ENCODE measurements at places on chromosomes 5 and 9. TPM values are rescaled to one million over a fixed set of nuclear protein-coding genes. Genes with fewer than 3 reads are reported as not detected.

DNA sequence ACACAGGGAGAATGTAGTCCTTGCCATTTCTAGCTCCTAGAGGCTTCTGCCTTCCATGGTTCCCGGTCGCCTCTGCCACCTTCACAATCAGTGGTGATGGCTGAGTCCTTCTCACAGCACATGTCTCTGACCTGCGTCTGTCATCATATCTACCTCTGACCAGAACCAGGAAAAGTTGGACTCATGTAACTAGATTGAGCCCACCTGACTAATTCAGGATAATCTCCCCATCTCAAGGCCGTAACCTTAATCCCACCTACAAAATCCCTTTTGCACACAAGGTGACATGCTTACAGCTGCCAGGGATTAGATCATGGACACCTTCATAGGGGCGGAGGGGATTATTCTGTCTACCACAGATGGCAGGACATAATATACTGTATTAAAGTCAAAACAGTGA, 375.6 kb downstream of the ICE1 start:
- no peak overlapping the region for H3K4me3 ChIP-seq
- DNase-seq: no peak
- H3K27me3 ChIP-seq: no peaks in the 10 kb centered on the region
- no peaks in the 10 kb centered on the region for H3K4me1 ChIP-seq
- H3K36me3 ChIP-seq: no peaks in the 10 kb centered on the region

DNA sequence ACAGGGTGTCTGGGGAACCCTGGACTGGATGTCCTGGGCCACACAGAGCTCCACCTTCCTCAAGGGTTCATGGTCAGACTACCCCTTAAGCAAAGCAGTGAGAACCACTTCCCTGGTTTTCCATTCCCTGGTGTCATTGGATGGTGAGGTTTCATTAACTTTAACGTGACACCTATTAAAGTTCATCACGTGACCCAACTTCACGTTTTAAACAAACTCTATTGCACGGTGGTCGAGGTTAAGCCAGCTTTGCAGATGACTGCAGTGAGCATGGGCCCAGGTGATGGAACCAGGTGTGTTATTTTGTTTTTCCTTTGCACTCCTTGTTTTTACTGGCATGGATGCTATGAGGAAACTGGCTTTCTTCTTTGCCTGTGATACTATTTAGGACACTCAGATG, 385.7 kb upstream of the IRX1 start:
- H3K36me3 ChIP-seq: no peaks in the 10 kb centered on the region
- H3K4me1 ChIP-seq: no peaks in the 10 kb centered on the region
- H3K27me3 ChIP-seq: no peaks in the 10 kb centered on the region
- no peak for DNase-seq
- H3K27ac ChIP-seq: no peak overlapping the region
- H3K4me3 ChIP-seq: no peak overlapping the region

The PCDHB3 gene
- not detected for total RNA-seq

DNA sequence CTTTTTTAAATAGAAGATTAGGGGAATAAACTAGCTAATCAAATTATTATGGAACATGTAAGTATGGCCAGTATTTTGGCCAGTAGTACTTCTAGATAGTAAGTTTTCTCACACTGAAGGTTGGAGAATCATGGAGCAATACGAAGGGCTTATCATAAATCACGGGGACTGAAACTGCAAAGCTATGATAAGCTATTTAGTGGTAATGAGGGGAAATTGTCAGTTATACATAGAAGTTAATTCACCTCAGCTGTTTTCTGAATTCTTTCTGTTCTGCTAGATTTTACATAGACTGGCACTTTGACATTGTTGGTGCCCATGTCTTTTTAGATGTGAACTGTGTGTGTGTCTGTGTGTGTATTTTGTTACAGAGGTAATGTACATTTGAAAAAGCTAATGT, 34.5 kb upstream of the FAM151B start:
- H3K4me1 ChIP-seq: no peaks in the 10 kb centered on the region
- H3K36me3 ChIP-seq: peaks cover 14% of the 10 kb centered on the region
- no peak for DNase-seq
- no peak overlapping the region for H3K4me3 ChIP-seq
- no peaks in the 10 kb centered on the region for H3K27me3 ChIP-seq
- H3K27ac ChIP-seq: no peak overlapping the region

The PTGER4 gene
- total RNA-seq: 50.8 TPM

DNA sequence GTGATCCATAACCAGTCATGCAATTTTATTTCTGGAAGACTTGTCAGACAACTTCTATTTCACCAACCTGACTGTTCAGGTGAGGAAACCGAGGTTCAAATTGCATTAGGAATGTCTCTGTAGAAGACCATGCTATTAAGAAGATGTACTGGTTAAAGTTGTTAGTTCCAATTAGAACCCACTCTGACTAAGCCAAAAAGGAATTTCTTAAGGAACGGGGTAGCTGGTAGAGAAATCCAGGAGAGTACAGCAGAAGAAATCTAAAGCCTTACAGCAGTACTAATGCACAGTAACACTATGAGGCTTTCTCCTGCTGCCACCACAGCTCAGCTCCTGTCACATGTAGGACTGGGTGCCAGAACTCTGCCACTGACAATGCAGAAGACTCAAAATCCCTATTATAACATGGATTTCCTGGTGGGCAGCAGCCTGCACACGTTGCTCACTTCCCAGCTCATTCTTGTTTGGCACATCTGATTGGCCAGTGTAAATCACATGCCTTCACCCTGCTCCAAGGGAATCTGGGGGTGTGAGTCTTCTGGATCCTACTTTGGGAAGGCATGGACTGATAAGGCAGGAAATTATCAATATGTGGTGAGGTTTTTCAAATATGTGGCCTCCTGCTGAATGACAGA, 37.1 kb downstream of the CAST start:
- no peak overlapping the region for H3K4me3 ChIP-seq
- no peaks in the 10 kb centered on the region for H3K27me3 ChIP-seq
- DNase-seq: no peak
- H3K4me1 ChIP-seq: peaks cover 21% of the 10 kb centered on the region

The TMC1 gene
- not detected for total RNA-seq

- no peak overlapping the region for H3K27ac ChIP-seq
- H3K4me1 ChIP-seq: peaks cover 4% of the 10 kb centered on the region
- no peaks in the 10 kb centered on the region for H3K27me3 ChIP-seq
- DNase-seq: no peak
Measured at GRCh38 chr5:171436804-171437285, 17.4 kb downstream of the FGF18 start.

DNA sequence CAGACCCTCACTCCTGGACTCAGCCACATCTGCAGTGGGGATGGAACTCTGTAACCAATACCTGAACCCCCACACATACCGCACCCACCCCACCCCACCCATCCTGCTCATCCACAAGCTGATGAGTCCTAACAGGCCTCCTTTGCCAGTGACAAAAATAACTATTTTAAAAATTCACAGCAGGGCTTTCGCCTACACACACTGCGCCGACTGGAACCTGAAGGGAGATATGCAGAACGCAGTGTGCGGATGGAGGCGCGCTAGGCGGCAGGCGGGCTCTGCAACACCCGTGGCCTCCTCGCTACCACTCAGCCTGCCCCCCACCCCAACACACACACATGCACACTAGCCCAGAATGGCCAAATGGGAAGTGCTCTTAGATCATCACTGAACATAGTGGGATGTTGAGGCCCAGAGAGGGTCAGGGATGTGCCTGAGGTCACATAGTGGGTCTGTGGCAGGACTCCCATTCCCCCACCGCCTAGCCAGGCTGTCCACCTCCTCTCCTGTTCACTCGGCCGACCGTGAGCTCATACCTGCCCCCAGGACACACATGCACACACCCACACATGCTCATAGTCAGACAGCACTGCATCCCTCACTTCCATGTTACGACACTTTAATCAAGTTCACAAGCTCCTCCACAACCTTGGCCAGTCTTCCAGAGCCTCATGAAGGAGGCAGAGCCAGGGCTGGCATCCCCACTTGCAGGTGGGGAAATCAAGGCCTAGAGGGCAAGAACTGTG, 6.3 kb upstream of the CAMK2A start:
- DNase-seq: no peak
- no peaks in the 10 kb centered on the region for H3K36me3 ChIP-seq
- H3K4me3 ChIP-seq: no peak overlapping the region
- no peak overlapping the region for H3K27ac ChIP-seq
- H3K27me3 ChIP-seq: peaks cover 23% of the 10 kb centered on the region

The SLC25A2 gene
- total RNA-seq: 0.56 TPM

DNA sequence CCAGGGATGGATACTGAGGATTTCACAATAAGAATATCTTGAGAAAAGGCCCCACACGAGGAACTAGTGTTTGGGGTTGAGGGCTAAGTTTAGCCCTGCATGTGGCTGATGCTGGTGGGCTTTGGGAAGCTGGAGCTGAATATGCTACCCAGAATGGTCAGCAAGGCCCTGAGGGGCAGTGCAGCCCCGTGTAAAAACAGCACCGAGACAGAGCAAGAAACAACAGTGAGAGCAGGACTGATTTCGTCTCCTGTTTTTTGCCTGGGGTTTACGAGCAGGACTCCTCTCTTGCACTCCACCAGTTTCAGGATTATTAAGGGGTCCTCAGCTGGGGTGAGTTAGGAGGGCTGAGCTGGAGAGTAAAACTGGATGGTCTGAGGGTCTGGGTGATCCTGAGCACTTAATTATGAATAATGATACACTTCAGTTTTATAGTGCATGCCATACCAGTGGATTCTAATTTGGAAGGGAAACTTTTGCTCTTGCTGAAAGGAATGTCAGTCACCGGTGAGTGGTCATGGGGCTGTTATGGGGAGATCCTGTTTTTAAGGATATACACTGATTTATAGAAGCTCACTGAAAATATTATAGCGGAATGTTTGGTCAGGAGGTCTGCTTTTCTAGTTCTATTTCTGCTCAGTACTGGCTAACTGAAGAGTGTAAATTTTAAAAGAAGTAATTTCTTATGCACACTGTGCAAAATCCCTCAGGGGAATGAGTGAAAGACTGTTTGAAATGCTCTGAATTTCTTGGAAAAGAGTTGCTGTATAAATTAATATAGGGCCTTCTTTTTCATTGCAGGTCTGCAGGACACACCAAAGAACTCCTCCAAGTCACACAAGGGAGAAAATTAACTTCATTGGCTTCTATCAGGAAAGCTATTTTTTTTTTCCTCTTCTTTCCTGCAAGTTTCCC, 42.7 kb upstream of the NFIB start:
- H3K4me1 ChIP-seq: no peaks in the 10 kb centered on the region
- no peak overlapping the region for H3K4me3 ChIP-seq
- H3K27me3 ChIP-seq: peaks cover 9% of the 10 kb centered on the region
- no peak for DNase-seq
- H3K36me3 ChIP-seq: no peaks in the 10 kb centered on the region
- no peak overlapping the region for H3K27ac ChIP-seq

GRCh38 chr5:55714339-55714738, 2.2 kb upstream of the SLC38A9 start:
- no peak overlapping the region for H3K27ac ChIP-seq
- peaks cover 19% of the 10 kb centered on the region for H3K4me1 ChIP-seq
- DNase-seq: no peak
- no peak overlapping the region for H3K4me3 ChIP-seq

All from activated CD8-positive, alpha-beta memory T cell treated with anti-CD3 and anti-CD28 coated beads, Interleukin-2, amount 10 ng/mL, durations not matched to agents 7 days and 5 days (primary cell).